ENCODE measurements at places on chromosomes 2 and 18. TPM values are rescaled to one million over a fixed set of nuclear protein-coding genes. Genes with fewer than 3 reads are reported as not detected.

- no peak for DNase-seq
These were observed 15.0 kb downstream of the APLF start for GRCh38 chr2:68482296-68482820.

DNA sequence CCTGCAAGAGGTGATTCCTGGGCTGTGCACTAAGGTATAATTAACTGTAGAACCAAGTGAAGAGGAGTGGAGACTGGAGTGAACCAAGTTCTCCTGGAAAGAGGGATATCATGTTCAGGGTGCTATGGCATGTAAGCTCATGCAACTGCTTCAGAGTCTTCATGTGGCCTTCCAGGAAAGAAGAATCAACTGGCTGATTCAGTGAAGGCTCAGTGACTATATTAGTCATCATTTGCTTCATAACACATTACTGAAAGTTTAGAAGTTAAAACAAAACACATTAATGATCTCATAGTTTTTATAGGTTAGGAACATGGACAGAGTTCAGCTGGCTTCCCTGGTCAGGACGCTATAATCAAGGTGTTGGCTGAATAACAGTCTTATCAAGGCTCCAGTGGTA lies 1200.8 kb upstream of the GYPC start:
- DNase-seq: peak; percentile 66

- DNase-seq: no peak
These were observed 2.8 kb upstream of the RAX start for GRCh38 chr18:59276047-59276446.

GRCh38 chr2:219171231-219171651 lies 1.4 kb upstream of the SLC23A3 start:
- peak; percentile 86 for DNase-seq

Gene SLC4A3
- 1.1 TPM for total RNA-seq
